ENCODE measurements at places on chromosomes 5 and 9. TPM values are rescaled to one million over a fixed set of nuclear protein-coding genes. Genes with fewer than 3 reads are reported as not detected.

Gene LCN9
- total RNA-seq, result not detected

Gene PDE6A
- total RNA-seq, result 0.25 TPM

DNA sequence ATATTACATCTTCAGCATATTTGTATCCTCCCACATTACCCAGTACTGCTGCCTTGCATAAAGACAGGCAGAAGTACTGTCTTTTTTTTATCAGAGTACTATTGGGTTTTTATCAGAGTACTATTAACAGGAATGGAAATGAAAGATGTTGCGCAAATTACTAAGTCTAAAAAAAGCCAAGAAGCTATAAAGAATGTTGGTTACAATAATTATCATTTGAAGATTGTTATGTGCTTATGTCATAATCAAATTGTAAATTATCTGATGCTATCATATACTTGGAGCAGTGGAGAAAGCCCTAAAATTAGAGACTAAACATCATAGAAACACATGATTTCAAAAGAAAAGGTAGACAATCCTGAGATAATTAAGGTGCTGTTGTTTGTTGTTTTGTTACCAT is 188.8 kb downstream of the CCDC192 start:
- H3K4me1 ChIP-seq, result no peaks in the 10 kb centered on the region
- no peaks in the 10 kb centered on the region for H3K36me3 ChIP-seq
- no peaks in the 10 kb centered on the region for H3K27me3 ChIP-seq
- no peak overlapping the region for H3K4me3 ChIP-seq
- DNase-seq, result no peak

DNA sequence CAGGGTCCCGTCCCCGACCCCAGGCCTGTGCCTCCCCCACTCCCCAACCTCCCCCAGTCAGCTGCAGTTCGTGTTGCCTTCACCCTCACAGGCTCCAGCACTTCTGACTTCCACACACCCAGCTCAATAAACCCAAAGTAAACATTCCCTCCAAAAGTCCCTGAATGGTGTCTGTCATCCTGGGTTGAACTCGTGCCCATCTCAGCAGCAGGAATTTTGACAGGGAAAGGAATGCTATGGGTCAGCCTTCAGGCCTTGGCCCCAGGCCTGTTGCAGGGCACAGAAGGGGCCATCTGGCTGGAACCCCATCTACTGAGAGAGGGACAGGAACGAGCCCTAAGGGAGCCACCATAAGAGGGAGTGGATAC is 29.6 kb upstream of the CNOT6 start:
- H3K4me1 ChIP-seq, result no peaks in the 10 kb centered on the region
- H3K36me3 ChIP-seq, result no peaks in the 10 kb centered on the region
- no peak for DNase-seq
- H3K4me3 ChIP-seq, result no peak overlapping the region
- no peaks in the 10 kb centered on the region for H3K27me3 ChIP-seq

Gene OR1J4
- total RNA-seq, result not detected

- no peak overlapping the region for H3K27ac ChIP-seq
- DNase-seq, result no peak
- no peak overlapping the region for H3K4me3 ChIP-seq
- no peaks in the 10 kb centered on the region for H3K27me3 ChIP-seq
- no peaks in the 10 kb centered on the region for H3K36me3 ChIP-seq
These were observed 207.0 kb upstream of the ACO1 start for GRCh38 chr9:32177396-32177795.

Gene SPATA6L
- 3.9 TPM for total RNA-seq

Measured in vagina (tissue), 2 donors.